ENCODE measurements at places on chromosomes 13 and 19.

GRCh38 chr19:6260912-6261650 is 18.7 kb downstream of the MLLT1 start:
- peak; percentile 75 for DNase-seq

DNA sequence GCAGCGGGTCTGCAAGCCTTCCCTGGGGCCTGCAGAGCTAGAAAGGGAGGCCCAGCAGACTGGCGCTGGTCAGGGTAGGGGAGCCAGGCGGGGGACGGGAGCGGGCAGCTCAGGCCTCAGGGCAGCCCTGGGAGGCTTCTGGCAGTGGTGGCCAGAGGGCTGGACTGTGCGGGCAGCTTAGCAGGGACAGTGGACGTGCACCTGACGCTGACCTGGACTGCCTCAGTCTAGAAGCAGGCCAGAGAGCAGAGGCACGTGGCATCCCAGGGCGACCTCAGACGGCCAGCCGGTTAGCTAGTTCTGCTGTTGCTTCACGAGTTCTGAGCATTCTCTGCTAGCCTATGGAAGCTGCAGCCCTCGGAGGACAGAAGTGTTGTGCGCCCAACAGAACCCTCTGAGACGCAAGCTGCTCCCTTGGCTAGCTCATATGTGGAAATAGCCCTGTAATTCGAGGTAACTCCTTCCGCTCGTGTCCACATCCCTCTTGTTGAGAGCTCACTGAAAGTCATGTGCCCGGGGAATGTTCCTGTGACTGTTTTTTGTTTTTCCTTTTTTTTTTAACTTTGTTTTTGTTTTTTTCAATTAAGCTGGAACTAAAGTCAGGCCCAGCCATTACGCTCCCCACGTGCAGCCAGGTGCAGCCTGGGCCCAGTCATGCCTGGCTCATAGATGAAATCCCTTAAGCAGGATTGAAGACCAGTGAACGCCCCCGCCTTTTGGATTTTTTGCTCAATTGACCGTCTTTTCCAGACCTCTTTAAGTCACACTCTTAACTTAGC is 1.9 kb upstream of the FAM174C start:
- no peak for DNase-seq

GRCh38 chr13:114109641-114110041 is 22.8 kb downstream of the RASA3 start:
- DNase-seq: peak; percentile 65

DNA sequence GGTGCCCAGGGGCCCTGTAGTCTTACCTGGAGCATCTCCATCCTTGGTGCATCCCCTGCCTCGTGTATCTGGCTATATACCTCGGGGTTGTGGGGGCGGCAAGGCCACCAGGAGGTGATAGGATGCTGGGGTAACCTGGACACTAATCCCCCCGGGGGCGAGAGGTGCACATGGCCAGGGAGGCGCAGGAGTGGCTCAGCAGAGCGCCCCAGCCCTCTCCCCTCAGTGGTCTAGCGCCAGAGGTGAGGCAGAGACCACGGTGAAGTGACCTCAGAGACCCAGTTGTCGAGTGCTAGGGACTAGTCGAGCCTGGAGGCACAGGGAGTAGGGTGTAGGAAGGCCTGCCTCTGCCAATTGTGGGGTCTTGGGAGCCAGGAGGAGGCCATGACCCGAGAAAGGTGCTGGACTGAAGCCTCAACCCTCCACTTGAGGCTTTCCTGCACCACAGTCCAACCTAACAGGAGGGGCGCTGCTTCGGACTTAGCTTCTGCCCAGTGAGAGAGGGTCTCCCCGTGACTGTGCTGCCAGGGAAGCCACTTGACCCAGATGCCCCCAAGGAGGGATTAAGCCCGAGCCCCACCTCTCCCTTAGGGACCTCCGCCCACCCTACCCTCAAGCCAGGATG is at the start of gene LHB:
Gene LHB (minus strand): TSS at position 51 of the 625 bp plus-strand sequence. CDS start 10 bp downstream, at position 41.
- no peak for DNase-seq

- DNase-seq: no peak
These were observed at the start of gene CACNG7 for GRCh38 chr19:53908935-53909415. Gene CACNG7, plus strand, starts transcription at chr19:53909278. Its CDS starts 3,554 bp downstream, at chr19:53912832.

DNA sequence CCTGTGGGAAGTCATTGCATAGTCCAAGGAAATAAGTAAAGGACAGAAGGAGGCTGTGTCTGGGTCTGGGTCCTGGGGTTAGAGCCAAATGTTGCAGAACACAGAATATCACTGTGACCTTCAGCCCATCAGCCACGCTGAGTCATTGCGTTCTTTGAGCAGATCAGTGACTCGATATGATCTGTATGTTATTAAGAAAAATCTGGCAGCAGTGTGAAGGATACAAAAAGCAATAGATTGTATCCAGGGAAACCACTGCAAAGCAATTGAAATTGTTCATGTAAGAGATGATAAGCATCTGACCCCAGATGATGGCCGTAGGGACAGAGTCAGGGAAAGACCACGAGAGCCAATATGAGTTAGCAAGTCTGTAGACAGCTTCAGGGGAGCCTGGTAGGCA is 1575.1 kb upstream of the SLC10A2 start:
- no peak for DNase-seq

DNA sequence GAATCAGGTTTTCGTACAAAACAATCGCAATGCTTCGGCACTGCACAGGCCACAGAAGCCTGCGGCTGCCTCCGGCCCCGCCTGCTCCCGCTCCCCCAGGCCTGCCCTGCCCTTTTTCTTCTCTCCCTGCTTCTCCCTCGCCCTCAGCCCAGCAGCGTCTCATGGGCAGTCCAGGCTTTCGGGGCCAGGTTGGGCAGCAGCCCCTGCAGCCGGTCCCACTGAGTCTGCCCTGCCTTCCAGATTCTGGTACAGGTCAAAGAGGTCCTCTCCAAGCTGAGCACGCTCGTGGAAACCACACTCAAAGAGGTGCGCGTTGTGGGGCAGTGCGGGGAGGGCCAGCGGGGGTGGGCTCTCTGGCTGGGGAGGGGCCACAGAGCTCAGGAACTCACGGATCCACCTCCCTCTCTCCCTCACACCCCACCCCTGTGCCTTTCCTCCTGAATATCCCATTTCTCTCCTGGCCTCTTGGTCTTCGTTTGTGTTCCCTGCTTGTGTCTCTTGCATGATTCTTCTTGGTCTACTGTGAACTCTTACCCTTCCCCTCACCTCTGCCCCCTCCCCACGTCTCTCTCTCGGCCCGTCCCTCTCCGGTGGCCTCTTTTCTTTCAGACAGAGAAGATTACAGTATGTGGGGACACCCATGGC is 30.1 kb downstream of the CCDC8 start:
- DNase-seq: no peak

- DNase-seq: no peak
These were observed 9.8 kb downstream of the PROZ start for GRCh38 chr13:113168211-113168610.

GRCh38 chr13:91122766-91123165 is 224.7 kb upstream of the MIR17HG start:
- no peak for DNase-seq

DNA sequence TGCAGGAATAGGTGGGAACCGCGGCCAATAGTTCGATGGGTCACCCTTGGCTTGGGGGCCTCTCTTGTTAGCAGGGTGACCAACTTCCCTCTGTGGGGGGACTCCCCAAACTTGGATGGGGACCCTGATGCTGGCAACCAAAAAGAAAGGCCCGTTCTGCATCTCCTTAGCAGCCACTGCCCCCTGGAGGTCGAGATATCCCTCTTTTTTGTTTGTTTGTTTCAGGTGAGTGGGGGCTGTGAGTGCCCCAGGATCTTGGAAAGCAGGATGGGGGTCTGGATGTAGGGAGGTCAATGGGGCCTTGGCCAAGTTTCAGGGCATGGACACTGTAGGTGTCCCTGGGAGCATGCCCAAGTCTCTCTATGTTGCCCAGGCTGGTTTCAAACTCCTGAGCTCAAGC is 7.7 kb upstream of the CRTC1 start:
- no peak for DNase-seq

GRCh38 chr13:33025220-33025744 is 9.1 kb downstream of the KL start:
- DNase-seq: no peak

DNA sequence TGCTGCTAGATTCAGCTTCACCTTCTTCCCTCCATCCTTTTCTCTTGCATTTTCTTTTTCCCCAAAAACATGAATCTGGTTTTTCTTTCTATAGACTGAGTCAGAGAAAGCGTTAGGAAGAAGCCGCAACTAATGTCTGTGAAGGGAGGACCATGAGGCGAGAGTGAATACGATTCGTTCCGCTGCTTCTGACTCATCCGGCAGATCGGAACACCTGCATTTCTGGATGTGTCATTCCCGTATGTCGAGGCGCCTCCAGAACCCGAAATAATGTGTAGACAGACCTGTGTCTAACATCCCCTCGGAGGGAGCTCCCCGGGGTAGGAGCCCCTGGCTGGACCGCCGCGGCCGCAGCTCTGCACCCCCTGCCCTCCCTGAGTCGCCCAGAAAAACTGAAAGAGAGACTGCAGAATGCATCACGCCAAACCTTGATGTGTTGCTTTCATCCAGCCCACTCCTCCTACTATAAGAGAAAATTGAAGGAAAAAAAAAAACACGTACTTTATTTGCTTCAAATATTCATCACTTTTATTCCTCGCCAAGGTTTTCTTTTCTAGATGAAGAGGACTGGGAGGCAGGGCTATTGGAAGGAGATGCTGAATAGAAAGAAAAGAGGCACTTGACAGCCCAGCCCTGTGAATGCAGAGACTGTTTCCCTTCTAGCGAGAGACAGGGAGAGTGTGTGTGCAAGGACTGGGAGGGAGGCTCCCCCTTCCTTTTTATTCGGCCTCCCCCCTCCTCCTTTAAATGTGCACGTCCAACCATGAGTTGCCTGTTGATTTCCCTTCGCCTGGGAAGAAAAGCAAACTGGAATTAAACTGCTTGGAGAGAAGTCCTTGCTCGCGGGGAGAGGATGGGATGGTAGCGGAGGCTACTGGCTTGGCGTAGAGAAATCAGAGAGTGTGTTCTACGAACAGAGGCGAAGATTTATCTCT is 616 bp upstream of the PCDH17 start:
- DNase-seq: peak; percentile 64

DNA sequence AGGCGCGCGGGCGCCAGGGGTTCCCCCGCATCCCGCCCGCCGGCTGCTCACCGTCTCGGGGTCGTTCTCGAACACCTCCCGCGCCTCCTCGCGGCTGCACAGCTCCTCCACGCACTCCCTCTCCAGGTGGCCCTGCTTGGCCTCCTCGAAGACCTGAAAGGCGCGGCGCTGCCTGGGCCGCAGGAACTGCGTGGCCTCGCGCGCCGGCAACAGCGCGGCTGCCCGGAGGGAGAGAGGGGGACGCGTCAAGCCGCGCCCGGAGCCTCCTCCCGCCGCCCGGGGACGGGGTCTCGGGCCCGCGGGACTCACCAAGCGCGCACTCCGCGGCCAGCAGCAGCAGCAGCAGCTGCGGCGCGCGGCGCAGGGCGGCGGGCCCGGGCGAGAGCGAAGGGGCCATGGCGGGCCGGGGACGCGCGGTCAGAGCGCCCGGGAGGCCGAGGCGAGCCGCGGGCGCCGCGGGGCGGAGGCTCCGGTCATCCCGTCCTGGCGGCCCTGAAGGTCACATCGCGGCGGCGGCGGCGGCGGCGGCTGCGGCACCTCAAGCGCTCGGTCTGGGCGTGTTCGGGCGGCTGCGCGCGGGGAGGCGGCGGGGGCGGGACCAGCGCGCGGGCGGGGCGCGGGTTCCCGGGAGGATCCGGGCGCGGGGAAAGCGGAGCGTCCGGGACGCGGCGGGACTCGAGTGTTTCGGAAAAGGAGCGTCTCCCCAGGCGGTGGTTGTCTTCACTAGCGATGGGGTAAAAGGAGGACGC is at the start of gene GAS6:
Gene GAS6 (minus strand): TSS at position 553 of the 749 bp plus-strand sequence. CDS start 156 bp downstream, at position 397.
- peak; percentile 68 for DNase-seq

DNA sequence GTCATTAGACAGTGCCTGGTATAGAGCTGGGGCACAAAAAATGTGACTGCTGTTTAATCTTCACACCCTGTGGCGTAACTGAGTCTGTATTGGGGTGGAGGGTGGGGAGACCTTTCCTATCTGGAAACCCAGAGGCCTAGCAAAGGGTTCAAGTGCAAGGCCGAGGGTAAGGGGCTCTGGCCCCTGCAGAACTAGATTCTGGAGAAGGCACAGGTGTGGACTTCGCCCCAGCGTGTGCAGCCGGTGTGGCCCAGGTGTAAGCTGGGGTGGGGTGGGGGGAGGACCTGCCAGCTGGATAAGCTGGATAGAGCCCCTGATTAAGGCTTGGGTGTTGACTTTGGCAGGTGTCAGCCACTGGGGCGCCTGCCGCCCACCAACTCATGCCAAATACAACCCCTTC is 1.3 kb downstream of the RAB3D start:
- no peak for DNase-seq

- DNase-seq: no peak
These were observed 468 bp upstream of the SERTM1 start for GRCh38 chr13:36673352-36673751.

GRCh38 chr13:62626771-62627170 is 1211.1 kb upstream of the PCDH20 start:
- no peak for DNase-seq

GRCh38 chr19:53868091-53868891 is 608 bp downstream of the MYADM start:
- DNase-seq: peak; percentile 67

DNA sequence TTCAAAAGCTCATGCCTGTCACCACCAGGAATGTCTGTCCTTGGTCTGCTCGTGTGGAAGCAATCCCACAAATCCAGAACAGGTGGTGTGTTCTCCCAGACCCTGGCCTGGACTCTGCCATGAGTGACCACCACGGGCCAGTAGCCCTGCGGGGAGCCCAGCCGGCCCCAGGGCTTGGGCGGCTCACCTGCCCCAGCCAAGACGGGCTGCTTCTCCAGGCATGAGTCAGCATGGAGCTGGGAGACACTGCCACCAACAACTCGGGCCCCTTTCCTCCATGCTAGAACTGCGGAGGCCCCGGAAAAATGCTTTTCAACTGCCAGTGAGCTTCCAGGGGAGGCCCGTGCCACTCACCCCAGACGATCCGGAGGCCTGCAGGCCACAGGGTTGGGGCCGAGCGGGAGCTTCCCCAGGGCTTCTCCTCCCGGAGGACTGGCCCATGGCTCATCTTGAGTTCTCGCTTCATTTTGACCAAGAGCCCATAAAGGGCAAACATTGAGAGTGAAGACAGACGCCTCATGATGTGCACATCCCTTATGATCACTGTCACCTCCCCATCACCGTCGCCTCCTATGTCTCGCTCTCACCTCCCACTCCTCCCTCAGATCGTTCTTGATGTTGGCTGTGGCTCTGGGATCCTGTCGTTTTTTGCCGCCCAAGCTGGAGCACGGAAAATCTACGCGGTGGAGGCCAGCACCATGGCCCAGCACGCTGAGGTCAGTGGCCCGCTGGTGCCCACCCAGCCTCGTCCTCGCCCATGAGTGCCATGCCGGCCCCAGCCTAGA is 16.7 kb downstream of the YIPF2 start:
- DNase-seq: peak; percentile 71

DNA sequence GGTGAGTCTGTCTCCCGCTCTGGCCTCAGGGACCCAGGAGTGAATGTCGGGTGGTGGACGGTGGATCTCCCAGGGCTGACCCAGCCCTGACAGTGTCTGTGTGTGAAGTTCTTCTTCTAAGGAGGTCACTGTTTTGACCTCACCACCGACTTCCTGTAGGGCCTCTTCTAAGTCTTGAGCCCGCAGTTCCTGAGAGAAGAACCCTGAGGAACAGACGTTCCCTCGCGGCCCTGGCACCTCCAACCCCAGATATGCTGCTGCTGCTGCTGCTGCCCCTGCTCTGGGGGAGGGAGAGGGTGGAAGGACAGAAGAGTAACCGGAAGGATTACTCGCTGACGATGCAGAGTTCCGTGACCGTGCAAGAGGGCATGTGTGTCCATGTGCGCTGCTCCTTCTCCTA is at the start of gene SIGLEC7:
Gene SIGLEC7 (plus strand): TSS at position 183 of the 400 bp plus-strand sequence. CDS start 69 bp downstream, at position 252.
- DNase-seq: peak; percentile 43

GRCh38 chr13:92122186-92122853 is 723.9 kb downstream of the GPC5 start:
- no peak for DNase-seq

- DNase-seq: no peak
These were observed 30.7 kb downstream of the ERICH6B start for GRCh38 chr13:45584816-45585215.

GRCh38 chr13:67554746-67555452 is 324.8 kb upstream of the PCDH9 start:
- no peak for DNase-seq

Measured in islet precursor cell (in vitro differentiated cells).